HCT116 (cell line): ENCODE measurements at places on chromosomes 12 and 14.

DNA sequence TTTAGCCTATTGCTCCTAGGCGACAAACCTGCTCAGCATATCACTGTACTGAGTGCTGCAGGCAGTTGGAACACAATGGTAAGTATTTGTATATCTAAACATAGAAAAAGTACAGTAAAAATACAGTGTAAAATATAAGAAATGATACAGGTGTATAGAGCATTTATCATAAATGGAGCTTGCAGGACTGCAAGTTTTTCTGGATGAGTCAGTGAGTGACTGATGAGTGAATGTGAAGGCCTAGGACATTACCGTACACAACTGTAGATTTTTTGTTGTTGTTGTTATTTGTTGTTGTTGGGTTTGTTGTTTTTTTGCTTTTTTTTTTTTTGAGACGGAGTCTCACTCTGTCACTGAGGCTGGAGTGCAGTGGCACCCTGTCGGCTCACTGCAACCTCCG is 33.4 kb downstream of the PNMA1 start:
- DNase-seq, result no peak

- no peak for DNase-seq
These were observed 36.2 kb downstream of the VDR start for GRCh38 chr12:47868552-47869031.

DNA sequence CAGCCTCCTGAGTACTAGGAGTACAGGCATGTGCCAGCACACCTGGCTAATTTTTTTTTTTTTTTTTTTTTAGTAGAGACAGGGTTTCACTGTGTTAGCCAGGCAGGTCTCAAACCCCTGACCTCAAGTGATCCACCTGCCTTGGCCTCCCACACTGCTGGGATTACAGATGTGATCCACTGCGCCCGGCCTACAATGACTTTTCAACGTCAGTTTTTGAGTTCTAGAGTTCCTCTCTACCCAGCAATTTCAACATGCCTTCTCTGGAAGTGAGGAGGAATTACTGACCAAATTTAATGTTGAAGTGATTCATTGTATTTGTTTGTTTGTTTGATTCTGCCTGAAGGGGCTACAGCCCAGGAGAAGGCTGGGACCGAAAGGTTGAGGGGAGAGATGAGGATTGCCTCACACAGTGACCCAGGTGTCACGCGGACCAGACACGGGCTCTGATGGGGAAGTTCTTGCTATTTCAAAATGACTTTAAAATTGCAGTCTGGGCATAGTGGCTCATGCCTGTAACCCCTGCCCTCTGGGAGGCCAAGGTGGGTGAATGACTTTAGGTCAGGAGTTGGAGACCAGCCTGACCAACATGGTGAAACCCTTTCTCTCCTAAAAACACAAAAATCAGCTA is 8.6 kb upstream of the DENR start:
- DNase-seq, result no peak

DNA sequence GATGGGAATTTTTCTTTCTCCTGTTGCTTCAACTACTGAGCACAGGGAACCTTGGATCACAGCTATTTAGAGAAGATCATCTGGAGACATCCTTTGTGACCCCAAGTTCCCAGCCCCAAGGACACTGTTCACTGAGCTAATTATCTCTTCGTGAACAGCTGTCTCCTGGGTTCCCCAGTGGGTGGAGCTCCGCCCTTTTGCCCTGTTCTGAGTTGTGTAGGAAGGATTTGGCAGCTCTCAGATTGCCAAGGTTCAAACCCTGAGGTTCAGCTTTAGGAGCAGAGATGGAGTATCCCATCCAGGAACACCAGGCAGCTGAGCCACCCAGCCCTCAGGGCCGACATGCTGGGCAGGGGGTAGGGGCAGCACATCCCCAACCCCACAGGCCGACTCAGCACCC is 32.0 kb downstream of the NGB start:
- DNase-seq, result no peak

DNA sequence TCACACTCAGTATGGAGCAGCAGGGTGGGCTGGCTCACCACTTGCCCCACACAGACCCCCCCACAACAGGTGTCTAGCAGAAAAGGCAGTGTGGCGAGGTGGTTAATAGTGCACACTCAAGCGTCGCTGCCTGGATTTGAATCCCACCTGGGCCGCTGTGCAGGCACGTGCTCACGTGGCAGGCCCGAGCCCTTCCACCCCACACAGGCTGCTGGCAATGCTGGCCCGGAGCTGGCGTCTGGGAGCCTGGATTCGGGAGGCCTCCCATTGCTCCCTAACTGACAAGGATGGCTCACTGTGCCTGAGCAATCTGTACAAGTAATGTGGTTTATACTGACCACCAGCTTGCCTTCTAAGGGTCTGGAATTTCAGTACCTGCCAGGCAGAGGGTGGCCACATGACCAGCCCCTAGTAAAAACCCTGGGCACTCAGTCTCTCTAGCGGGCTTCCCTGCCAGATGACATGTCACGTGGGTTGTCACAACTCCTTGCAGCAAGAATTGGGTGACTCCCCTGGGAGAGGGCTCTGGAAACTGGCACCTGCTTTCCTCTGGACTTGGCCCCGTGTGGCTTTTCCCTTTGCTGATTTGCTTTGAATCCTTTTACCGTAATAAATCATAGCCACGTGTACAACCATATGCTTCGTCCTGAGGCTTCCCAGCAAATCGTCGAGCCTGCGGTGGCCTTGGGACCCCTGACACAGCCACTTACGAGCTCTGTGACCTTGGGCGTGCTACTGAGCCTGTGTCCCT is 72.8 kb downstream of the SCARB1 start:
- DNase-seq, result no peak

DNA sequence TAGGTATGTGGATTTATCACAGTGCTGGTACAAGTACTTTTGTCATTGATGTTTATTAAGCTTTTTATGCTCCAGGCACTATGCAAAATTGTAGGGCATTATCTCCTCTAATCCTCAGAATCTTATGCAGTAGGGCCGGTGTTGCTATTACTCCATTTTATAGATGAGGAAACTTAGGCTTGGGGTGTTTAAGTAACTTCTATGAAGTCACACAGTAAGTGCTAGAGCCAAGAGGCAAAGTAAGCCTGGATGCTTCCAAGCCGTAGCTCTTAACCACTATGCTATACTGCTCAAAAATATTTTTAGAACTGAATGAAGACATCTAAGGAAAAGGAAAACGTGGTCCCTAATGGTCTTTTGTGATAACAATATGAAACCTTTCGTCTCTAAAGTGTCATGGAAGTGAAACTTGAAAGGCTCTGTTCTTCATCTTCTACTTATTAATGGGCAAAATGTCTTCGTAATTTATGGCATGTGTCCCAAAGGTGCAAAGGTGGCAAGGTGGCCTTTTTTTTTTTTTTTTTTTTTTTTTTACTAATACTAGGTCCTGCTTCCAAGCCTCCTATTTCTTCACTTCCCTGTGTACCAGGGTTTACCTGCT is 85.2 kb downstream of the ETV6 start:
- no peak for DNase-seq

DNA sequence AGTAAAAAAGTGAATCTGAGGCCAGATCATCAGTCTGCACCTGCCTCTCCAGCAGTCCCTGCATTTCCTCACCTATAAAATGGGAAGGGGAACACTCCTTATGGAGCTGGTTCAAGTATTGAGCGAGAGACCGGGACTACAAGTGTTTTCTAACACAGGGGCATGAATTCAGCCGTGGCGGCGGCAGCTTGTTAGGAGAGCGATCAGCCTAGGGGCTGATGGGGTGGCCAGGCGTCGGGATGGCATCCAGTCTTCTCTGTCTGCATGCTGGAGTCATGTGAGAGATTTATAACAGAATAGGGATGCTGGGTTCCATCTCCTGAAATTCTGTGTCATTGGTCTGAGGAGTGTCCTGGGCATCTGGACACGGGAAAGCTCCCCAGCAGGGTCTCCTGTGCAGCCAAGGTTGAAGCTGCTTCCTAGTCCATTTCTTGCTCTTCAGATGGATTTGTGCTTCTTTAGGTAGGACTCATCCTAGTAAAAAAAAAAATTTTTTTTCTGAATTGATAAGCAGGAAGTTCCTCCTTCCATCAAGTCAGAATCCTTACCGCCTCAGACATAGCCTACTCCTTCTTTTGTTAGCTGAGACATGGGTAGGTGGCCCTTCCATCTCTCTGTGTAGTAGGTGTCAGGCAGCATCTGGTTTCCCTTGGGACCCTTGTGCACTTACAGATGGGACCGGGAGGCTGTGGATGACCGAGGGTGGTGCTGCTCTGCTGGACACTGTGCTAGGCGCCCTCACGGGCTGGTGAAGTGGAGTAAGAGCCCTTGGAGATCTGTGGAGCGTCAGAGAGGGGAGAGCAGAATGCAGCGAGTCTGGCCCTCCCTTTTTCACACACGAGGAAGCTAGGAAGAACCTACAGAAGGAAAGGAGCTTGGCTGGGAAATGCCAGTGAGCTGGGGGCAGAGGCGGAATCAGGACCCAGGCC is 146.7 kb downstream of the TSPAN9 start:
- no peak for DNase-seq

GRCh38 chr14:99548255-99548654 is 55.8 kb downstream of the CCDC85C start:
- DNase-seq, result no peak

GRCh38 chr12:12446786-12447185 is 89.9 kb downstream of the BORCS5 start:
- DNase-seq, result no peak

DNA sequence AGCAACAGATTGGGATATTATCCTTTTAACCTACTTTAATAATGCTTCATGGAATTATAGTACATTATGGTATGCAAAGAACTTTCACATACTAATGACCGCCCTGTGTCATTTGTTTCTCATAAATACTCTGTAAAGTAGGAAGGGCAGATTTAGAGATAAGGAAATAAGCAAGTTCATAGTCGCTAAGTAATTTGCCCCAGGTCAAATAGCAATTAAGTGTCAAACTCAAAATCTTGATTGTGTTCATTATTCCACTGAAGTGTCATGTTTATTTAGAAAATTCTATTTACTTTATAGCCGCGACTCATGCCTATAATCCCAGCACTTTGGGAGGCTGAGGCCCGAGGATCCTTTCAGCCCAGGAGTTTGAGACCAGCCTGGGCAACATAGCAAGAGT is 98.7 kb upstream of the ATF1 start:
- no peak for DNase-seq

DNA sequence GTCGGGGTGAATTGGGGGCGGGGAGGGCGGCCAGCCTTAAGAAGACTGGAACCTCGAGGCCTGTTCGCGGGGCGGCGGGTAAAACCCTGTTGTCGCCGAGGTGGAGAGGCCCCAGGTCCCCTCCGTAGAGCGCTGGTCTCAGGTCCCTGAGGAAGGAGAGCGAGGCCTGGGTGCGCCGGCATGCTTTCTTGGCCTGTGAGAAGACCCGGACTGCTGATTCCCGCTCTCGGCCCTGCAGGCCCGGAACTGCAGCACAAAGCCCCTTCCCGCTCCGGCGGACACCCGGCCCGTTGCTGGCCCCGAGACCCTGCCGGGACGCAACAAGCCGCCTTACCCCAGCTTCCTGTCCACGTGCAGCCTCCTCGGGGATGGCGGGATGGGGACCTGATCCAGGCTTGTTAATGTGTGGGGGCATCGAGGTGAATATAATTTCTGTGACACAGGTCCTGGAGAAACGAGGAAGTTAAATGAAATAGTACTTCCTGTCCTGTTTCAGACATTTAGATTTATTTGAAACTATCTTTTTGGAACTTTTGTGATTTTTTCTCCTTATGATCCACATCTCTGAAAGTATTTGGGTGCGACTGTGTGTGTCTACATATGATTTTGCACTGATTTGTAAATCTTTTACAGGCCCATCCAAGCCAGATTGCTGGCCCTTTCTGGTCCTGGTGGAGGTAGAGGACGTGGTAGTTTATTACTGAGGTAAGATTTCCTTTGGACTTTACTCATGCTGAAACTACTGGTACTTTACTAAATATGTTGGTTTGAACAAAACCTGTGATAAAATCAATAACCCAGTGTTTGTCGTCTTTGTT is 600 bp downstream of the PNN start:
- DNase-seq, result no peak

DNA sequence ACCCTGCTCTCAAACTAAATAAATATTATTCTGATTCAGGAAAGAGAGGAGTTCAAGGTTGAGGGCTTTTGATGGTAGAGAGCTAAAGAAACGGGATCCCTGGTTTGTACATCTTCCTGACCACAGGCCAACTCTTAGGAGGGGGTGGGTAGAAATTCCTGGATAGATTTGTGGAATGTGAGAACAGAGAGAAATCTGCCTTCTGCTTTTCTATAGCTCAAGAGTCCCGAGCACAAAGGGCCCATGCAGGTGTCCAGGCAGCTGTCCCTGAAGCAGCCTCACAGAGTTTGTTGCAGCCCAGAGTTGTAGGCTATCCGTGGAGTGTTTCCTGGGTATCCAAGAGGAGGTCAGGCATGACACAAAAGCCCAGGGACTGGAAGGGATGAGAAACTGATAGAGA is 198.6 kb downstream of the BCAT1 start:
- DNase-seq, result no peak

DNA sequence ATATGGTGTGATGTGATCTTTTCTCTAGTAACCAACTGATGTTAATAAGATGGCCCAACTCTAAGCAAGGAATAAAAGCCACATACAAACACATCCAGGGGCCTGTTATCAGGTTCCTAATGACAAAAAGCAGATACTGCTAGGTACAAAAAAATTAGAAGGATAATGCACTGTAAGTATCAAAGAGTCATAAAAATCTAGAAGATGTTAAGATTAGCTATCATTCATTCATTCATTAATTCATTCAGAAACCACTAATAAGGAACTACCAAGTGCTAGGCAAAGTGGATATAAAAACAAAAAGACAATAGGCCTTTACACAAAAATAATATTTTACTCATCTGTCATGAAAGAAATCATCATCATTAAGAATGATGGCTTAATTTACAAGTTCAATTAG is 21.6 kb downstream of the ATF7 start:
- no peak for DNase-seq

- DNase-seq, result peak; percentile 67
These were observed 49.3 kb downstream of the NDUFA12 start for GRCh38 chr12:94954029-94954685.

DNA sequence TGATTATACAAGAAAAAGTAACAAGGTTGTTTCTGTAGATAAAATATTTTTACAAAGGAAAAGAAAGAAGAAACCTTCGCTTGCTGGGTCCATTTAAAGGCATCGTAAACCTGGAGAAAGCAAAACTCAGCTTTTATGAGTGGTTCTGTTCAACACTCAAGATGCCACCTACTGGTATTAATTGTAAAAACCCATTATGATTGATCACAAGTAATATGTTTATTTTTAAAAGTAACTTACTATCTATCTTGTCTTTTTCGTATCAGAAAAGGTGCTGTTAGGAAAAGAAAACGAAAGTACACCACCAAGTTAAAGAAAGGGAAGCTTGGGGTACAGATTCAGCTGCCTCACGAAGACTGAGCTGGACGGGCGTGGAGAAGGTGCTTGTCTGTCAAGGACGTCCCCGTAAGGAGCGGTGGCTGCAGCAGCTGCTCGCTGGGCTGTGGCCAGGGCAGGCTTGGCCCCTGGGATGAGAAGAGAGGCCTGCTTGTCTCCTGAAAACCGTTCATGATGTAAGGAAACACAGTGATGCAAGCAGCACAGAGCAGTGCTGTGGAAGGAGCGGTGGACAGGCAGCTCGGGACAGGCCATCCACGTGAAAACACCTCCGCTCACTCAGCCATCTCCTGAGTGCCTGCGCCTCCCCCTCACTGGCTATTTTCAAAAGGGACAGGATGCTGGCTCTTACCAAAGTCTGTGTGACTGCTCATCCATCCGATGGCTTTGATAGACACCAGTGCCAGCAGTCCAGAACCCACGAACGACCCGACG is 25.0 kb downstream of the SLC15A4 start:
- no peak for DNase-seq
